ENCODE measurements at places on chromosomes 1 and 21.

DNA sequence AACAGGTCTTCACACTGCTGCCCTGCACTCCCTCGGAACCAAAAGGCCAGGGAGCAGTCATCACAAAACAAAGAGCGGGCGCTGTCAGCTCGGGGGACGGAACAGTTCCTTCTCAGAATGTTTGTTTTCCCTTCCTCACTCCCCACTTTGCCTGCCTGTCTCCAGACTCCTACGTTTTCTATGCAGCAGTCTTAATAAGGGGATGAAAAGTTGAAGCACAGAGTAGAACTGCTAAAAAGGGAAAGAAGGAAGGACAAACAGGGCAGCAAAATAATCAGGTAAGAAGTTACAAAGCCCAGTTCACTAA, 738 bp upstream of the GPR161 start:
- peak overlapping the region; percentile 87 for H3K27ac ChIP-seq
- H3K4me3 ChIP-seq: peak overlapping the region; percentile 70
- DNase-seq: no peak
- no peaks in the 10 kb centered on the region for H3K27me3 ChIP-seq
- H3K4me1 ChIP-seq: no peaks in the 10 kb centered on the region
- H3K36me3 ChIP-seq: no peaks in the 10 kb centered on the region

GRCh38 chr1:54160351-54160750, 7.6 kb upstream of the CDCP2 start:
- H3K4me3 ChIP-seq: no peak overlapping the region
- no peak overlapping the region for H3K27ac ChIP-seq
- H3K27me3 ChIP-seq: no peaks in the 10 kb centered on the region
- no peaks in the 10 kb centered on the region for H3K4me1 ChIP-seq

DNA sequence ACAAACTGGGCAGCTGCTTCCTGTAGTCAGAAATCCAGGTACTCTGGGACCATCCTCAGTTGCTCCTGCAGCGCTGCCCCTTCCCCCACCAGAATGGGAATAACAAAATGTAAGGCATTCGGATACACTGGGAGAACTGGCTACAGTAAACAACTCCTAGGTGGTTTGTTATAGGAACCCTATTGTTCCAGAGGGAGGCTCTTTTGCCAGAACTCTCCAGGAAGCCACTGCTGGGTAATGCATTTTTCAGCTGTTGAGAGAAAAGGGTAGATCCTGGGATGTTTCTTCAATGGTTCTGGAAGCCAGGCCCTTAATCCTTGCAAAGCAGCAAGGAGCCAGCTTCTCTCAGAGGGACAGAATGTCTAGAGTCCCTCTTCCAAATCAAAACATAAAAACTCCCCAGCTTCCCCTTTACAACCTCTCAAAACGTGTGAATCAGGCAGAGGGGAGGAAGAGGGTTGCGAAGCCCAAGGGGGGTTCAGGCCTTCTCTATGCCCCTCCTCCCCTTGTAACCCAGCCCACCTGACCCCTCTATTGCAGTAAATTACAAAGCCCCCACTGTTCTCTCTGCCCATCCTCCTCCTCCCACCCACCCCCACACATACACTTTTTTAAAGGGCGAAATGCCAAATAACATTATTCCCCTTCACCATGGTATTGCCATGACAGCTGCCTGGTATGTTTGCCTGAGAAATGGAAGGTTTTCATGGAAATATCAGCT, 29.1 kb downstream of the PLPP3 start:
- no peaks in the 10 kb centered on the region for H3K36me3 ChIP-seq
- no peaks in the 10 kb centered on the region for H3K27me3 ChIP-seq

GRCh38 chr1:33640114-33640660, 167.7 kb downstream of the ZSCAN20 start:
- no peaks in the 10 kb centered on the region for H3K4me1 ChIP-seq
- H3K4me3 ChIP-seq: no peak overlapping the region
- no peaks in the 10 kb centered on the region for H3K27me3 ChIP-seq
- H3K27ac ChIP-seq: no peak overlapping the region

DNA sequence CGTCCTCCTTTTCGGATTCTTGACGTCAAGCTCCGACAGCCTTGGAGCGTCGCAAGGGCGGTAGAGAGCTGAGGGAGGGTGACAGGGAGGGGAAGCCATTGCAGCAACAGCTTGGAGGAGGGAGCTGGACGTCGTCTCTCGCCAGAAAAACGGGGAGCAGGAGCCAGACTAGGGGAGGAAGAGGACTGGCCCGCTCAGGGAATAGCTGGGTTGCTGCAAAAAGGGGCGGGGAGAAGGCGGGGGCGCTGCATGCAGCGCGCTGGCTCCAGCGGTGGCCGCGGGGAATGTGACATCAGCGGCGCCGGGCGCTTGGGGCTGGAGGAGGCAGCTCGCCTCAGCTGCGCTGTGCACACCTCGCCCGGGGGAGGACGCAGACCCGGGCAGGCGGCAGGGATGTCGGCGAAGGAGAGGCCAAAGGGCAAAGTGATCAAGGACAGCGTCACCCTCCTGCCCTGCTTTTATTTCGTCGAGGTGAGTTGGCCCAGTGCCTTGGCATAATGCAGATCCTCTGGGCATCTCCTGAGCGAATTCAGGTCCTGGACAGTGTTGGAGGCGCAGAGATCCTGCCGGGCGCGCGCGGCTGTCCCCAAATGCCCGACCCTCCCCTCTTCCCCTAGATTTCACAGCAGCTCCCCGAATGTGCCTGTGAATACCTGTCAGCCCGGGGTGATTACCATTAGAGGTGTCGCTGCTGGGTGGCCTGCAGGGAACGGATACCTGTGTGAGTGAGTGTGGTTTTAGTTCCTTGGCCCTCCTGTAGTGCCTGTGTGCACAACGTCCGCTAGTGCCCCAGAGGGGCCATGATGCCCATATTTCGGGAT, at the start of gene PLPPR4:
Gene PLPPR4 (plus strand): TSS at position 292 of the 821 bp plus-strand sequence. CDS start 102 bp downstream, at position 394.
- no peak for DNase-seq
- H3K27me3 ChIP-seq: no peaks in the 10 kb centered on the region
- H3K4me1 ChIP-seq: no peaks in the 10 kb centered on the region
- no peaks in the 10 kb centered on the region for H3K36me3 ChIP-seq

DNA sequence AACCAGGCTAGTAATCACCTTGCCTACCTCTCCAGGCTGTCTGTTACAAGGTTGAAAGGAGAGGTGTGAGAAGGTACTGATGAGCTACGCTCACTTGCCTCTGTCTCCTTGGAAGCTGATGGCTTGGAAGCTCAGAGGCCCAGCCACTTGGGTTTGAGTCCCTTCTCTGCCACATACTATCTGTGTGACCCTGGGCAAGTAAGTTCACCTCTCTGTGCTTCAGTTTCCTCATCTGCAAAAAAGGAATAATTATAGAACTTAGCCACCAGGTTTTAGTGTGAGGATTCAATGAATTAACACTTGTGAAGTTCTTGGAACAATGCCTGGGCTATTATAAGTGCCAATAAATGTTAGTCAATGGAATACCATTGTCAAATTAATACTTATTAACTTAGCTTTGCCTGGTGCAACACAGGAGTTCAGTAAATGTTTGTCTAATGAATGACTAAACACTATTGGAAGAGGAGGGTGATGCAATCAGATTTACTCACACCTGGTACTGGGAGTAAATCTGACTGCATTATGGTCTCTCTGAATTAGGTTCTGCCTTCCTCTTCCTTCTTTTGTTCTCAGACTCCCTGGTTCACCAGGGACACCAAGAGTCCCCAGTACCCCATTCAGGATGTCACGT, 55.5 kb downstream of the TRABD2B start:
- H3K27me3 ChIP-seq: no peaks in the 10 kb centered on the region
- DNase-seq: no peak
- H3K4me3 ChIP-seq: no peak overlapping the region
- no peak overlapping the region for H3K27ac ChIP-seq
- H3K4me1 ChIP-seq: no peaks in the 10 kb centered on the region
- no peaks in the 10 kb centered on the region for H3K36me3 ChIP-seq

DNA sequence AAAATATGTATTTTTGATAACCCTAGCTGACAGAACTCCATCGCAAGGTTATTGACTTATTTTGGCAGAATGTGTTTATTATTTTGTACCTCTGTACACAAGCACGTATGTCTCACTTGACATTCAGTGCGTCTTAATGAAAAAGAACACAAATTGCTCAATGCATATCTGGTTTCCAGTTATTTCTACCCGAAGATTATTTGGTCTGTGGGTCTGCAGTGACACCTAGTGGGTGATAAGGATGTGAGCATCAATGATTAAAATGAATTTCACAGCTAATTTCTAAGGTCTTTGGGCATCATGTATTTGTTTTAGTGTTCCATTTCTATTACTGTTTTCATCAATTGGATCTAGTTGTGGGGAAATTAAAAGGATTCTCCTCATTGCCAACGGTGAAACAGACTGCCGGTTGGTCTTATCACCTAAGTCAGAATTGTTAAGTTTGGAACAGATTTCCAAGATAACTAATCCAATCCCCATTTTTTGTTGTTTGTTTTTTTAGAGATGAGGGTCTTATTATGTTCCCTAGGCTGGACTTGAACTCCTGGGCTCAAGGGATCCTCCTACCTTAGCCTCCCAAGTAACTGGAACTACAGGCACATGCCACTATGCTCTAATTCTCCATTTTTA, 13.9 kb downstream of the DDX20 start:
- no peak overlapping the region for H3K4me3 ChIP-seq
- H3K27ac ChIP-seq: no peak overlapping the region
- no peaks in the 10 kb centered on the region for H3K36me3 ChIP-seq
- H3K4me1 ChIP-seq: no peaks in the 10 kb centered on the region
- H3K27me3 ChIP-seq: no peaks in the 10 kb centered on the region
- peak; percentile 21 for DNase-seq

GRCh38 chr1:81183051-81183450, 617.7 kb upstream of the ADGRL2 start:
- DNase-seq: no peak
- H3K4me1 ChIP-seq: no peaks in the 10 kb centered on the region
- no peak overlapping the region for H3K4me3 ChIP-seq
- no peaks in the 10 kb centered on the region for H3K27me3 ChIP-seq

GRCh38 chr1:70038025-70038424, 167.4 kb downstream of the LRRC40 start:
- no peak for DNase-seq
- no peaks in the 10 kb centered on the region for H3K4me1 ChIP-seq
- H3K27ac ChIP-seq: no peak overlapping the region
- no peak overlapping the region for H3K4me3 ChIP-seq
- H3K27me3 ChIP-seq: no peaks in the 10 kb centered on the region

DNA sequence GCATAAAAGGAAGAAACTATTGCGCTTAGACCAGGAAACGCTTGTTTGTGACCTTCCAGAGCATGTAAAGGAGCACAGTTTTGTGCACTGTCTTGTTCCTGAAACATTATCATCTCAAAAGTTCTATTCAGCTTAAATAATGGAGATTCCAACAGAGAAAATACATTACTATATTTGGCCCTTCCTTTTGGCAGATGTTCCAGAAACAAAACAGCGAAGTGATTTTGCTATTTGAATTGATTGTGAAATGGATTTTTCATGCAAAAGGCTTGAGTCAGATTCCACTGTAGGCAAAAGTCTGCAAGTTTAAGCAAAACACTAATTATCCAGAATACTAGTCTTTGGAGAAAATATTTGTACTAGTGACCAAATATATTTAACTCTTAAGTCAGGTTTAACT, 80.3 kb upstream of the PTBP2 start:
- no peaks in the 10 kb centered on the region for H3K4me1 ChIP-seq
- H3K27ac ChIP-seq: no peak overlapping the region
- no peak overlapping the region for H3K4me3 ChIP-seq
- H3K36me3 ChIP-seq: no peaks in the 10 kb centered on the region
- H3K27me3 ChIP-seq: no peaks in the 10 kb centered on the region

DNA sequence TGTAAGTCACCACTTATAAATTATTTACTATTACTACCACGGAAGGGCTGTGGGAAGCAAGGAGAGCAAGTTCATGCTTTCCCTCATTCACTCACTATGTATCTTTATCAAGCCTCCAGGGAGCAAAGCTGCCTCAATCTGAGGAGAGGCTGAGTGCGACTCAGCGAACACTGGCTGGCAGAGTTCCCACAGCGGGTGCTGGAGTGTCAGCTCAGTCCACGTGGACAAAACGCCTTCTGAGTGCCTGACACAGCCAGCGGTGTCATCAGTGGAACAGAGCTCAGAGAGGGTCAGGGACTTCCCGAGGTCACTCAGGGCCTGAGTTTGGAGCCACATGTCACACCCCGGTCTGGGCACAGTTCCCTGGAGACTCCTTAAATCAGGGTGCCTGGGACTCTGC, 16.9 kb downstream of the MATN1 start:
- no peak overlapping the region for H3K27ac ChIP-seq
- no peaks in the 10 kb centered on the region for H3K27me3 ChIP-seq
- H3K4me1 ChIP-seq: no peaks in the 10 kb centered on the region
- DNase-seq: no peak
- H3K4me3 ChIP-seq: no peak overlapping the region

GRCh38 chr1:206907304-206907991, 10.2 kb downstream of the IL24 start:
- DNase-seq: no peak
- H3K27me3 ChIP-seq: no peaks in the 10 kb centered on the region
- H3K36me3 ChIP-seq: no peaks in the 10 kb centered on the region
- H3K4me1 ChIP-seq: no peaks in the 10 kb centered on the region
- H3K27ac ChIP-seq: no peak overlapping the region

DNA sequence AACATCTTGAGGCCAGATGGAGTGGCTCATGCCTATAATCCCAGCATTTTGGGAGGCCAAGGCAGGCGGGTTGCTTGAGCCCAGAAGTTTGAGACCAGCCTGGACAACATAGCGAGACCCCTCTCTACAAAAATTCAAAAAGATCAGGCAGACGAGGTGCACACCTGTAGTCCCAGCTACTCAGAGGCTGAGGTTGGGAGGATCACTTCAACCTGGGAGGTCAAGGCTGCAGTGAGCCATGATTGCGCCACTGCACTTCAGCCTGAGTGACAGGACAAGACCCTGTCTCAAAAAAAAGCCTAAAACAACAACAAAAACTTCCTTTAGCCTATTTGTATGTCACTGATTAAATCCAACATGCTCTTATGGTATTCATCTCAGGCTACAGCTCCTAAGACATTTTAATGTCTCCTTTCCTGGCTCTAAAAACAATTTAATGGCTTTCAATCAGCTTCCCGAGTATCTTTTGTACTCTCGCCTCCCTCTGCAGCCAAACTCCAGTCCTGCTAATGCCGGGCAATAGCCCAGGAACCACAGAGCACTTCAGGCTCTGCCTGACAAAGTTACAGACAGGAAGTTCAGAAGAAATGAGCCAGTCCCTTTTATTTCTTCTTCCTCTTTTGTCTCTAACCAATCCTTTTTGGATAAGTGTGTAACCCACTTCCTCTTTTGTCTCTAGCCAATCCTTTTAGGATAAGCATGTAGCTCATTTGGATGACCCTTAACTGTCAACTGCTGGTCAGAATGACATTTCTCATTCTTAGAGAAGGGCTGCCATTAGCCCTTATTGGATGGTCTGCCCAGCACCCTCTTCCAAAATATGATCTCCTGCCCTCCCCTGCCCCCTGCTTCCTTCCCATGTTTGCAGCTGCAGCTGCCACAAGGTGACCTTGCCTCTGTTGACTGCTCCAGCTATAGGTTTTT, 6.6 kb upstream of the DOP1B start:
- peak overlapping the region; percentile 12 for H3K27ac ChIP-seq
- H3K4me1 ChIP-seq: peaks cover 8% of the 10 kb centered on the region
- H3K36me3 ChIP-seq: peaks cover 2% of the 10 kb centered on the region
- no peak overlapping the region for H3K4me3 ChIP-seq
- H3K27me3 ChIP-seq: no peaks in the 10 kb centered on the region

- H3K27ac ChIP-seq: no peak overlapping the region
- H3K4me3 ChIP-seq: no peak overlapping the region
- no peaks in the 10 kb centered on the region for H3K36me3 ChIP-seq
Observed at GRCh38 chr1:154756793-154757548, 113.1 kb downstream of the KCNN3 start.
